NCI-H2171 (cell line): ENCODE measurements at places on chromosomes 12 and 14.

GRCh38 chr14:77212943-77213678 is 31.5 kb downstream of the TMEM63C start:
- peak; percentile 76 for DNase-seq

DNA sequence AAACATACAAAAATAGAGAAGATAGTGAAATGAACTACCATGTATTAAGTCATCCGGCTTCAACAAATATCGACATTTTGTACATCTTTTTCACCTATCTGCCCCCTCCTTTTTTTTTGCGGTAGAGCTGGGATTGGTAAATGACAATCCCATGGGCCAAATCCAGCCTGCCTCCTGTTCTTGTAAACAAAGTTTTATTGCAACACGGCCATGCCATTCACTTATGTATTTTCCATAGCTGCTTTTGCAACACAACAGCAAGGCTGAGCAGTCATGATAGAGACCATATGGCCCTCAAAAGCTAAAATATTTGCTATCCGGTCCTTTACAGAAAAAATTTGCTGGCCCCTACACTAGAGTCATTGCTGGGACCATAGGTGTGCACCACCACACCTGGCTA is 58.1 kb upstream of the PLEKHG3 start:
- no peak for DNase-seq

DNA sequence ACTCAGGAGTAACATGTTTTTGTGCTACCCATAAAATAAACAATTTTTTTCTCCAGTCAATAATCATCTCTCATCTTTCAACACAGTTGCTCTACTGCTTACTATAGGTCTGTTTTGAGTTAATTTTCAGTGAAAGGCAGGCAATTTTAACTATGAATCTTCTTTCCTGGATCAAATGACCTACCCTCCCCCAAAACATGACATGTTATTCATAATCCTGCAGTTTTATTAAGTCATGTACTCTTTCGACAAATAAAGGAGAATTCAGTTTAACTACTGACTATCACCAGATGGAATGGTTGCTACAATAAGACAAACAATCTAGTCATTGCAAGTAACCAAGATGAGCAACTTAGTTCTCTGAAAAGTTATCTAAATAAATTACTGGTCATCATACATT is 106.0 kb upstream of the FAR2 start:
- no peak for DNase-seq

- DNase-seq = no peak
Observed at GRCh38 chr12:99957866-99958466, 26.8 kb downstream of the ANKS1B start.

DNA sequence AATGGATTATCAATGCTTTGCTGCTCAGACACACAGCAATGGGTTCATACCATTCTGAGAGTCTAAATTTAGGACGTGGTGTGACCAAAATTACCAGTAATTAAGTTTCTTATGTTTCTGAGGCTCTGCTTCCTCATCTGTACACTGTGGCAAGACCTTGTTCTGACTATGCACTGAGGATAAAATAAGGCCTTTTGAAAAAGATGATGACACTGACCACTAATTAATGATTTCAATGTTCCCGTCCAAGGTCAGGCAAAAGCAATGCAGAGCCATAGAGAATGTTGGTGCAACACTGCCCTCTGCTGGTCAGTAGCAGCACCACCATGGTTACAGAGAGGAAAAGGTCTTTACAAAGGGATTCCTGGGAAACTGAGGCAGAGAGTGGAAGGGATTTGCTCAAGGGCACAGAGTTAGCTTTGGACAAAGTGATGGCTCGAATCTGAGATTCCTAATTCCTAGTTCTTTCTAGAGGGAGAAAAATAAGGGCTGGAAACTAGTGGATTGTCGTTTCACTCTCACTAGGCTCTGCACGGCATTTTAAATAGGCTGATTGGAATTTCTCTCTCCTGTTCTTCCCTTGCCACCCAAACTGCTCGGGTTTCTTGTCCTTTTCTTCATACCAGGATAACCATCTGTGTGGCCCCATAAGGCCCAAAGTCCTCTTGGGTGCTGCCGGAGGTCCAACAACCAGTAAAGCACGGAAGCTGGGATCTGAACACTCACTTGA is 22.3 kb upstream of the P2RX7 start:
- peak; percentile 20 for DNase-seq

- DNase-seq = peak; percentile 34
Observed at GRCh38 chr12:48814262-48815125, 3.8 kb upstream of the CACNB3 start.
